ENCODE measurements at places on chromosomes 13 and 19.

DNA sequence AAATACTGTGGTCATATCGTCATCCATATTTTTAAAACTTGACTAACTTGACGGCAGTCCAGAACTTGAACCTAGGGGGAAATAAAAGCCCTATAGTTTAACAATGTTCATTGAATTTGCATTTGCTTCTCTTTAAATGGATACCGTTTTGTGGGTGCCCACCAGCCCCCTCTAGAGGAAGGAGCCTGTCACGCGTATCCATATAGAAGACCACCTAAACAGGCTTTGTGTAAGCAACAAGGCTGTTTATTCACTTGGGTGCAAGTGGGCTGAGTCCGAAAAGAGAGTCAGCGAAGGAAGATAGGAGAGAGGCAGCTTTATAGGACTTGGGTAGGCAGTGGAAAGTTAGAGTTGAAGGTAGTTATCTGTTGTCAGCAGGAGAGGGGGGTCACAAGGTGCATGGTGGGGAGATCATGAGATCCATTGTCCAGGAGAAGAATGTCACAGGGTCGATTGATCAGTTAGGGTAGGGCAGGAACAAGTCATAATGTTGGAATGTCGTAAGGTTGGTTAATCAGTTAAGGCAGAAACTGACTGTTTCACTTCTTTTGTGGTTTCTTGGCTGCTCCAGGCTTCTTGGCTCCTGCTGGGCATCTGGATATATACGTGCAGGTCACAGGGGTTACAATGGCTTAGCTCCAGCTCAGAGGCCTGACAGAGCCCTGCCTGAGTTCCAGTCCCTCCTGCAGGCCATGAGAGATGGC, 42.5 kb upstream of the ANKRD10 start:
- DNase-seq = no peak

- DNase-seq = no peak
Observed at GRCh38 chr19:46254776-46255175, 25.2 kb downstream of the IGFL1 start.

- DNase-seq = no peak
Observed at GRCh38 chr13:27956576-27957300, 12.4 kb downstream of the CDX2 start.

DNA sequence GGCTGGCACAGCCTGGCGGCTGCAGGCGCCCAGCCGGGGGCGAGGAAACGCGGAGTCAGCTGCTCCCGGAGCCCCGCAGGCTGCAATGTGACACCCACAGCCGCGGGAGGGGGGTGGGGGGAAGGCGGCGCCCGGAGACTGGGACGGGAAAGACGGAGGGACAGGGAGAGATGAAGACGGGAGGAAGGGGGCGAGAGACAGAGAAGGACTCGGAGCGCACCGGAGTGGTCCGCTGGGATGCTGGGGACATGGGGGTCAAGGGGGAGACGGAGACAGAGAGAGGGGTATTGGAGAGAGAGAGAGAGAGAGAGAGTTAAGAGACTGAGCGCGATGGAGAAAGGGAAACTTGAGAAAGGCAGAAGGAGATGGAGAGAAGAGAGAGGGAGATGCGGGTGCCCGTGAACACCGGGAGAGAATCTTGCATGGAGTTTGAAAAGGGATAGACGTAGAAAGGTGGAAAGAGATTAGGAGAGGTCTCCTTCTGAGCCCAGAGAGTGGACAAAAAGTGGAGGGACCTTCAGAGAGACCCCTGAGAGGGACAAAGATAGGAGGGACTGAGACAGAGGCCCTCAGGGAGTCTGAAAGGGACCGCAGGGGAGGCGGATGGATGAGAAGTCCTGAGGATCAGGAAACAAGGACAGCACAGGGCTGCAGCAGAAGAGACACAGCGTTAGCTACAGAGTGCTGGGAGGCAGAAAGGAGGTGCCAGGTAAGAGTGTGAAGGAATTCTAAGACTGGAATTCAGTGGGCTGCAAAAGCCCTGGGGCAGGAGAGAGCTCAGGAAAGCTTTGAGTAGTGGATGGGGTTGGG, 1.0 kb downstream of the SCN1B start:
- DNase-seq = no peak
